ENCODE measurements at places on chromosomes 3 and 15.

GRCh38 chr3:128784232-128784631 is 58.2 kb downstream of the RAB7A start:
- peak; percentile 45 for DNase-seq

- no peak for DNase-seq
These were observed 19.6 kb upstream of the OR5K4 start for GRCh38 chr3:98333989-98334606.

GRCh38 chr3:129605203-129605921 is 1.1 kb downstream of the PLXND1 start:
- peak; percentile 33 for DNase-seq

- no peak for DNase-seq
These were observed 7.8 kb upstream of the CTDSPL start for GRCh38 chr3:37853691-37854413.

GRCh38 chr3:176867681-176868663 is 329.3 kb downstream of the TBL1XR1 start:
- no peak for DNase-seq

DNA sequence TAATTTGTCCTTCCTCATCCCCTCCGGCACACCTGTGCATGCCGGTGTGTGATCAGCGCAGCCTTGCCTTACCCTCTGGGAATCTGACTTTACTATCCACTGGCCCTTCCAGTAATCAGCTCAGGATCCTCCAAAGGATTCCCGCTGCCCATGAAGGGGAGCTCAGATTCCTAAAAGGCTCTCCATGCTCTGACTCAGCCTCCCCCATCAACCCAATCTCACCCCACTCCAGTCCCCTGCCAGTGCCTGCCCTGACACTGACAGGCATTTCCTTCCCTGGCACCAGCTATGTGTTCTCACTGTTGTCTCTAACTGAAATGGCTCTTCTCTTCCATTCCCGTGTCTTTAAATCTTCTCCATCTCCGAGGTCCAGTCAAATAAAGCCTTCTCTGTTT is 7.3 kb upstream of the BCL2A1 start:
- no peak for DNase-seq

DNA sequence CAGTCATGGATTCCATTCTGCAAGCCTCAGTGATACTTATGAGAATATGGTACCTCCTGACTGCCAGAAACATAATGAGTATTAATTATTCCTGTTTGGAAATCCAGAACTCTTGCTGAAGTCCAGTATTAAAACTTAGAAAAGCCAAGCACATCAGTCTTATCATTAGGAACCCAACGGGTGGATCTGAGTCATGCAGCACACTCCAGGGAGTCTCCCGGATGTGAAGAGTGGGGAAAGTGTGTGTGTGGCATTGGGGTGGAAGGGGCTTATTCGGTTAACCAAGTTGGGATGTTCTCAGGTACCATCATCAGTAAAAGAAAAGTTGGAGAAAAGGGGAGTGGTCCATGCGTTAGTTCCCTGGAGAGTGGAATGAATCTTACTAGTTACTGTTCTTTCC is 181.1 kb downstream of the PLCL2 start:
- no peak for DNase-seq

GRCh38 chr3:17119201-17120072 is 234.7 kb downstream of the PLCL2 start:
- no peak for DNase-seq

- no peak for DNase-seq
These were observed 393.2 kb downstream of the ERC2 start for GRCh38 chr3:56075089-56075488.

DNA sequence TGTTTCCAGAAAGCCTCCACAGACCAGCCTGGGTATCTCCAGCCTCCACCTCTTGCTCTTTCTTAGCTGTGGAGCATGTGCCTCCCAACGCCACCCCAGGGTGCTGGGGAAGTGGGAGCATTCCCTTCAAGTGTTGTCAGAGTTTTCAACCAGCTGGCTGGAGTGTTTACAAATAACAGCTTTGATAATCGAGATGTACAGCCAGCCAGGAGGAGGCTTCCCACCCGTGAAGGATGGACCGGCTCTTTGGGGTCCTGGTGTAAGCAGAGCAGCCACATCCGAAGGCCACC is 8.5 kb upstream of the OXTR start:
- DNase-seq = no peak

DNA sequence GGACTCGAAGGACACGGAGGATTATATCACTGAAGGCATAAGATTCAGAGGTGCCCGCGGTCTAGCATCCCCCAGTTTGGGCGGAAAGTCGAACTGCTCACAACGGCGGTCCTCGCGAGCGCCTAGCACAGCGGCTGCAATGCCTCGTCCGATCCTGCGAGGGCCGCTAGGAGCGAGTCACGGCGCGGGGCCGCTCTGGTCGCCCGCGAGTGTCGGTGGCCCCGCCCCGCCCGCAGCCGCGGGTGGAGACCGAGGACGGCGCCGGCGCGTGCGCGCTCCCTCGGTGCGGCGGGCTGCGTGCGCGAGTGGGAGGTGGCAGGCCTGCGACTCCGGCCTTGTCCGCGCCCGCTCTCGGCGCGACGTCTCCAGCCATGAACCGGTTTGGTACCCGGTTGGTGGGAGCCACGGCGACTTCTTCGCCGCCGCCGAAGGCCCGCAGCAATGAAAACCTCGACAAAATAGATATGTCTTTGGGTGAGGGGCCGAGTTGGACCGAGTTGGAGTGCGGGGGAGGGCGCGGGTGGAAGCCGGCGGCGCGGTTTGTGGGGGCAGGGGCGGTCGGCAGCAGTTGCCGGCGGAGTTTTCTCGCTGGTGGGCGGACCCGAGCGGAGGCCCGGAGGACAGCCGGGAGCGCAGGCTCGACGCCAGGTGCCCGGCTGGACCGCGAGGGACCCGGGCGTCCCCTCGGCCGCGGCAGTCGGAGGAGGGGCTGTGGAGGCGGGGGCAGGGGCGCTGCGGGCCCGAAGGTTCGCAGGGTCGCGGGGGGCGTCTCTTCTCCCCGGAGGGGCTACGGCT is at the start of gene FYTTD1:
TSS of gene FYTTD1 (plus strand) at position 283 of the 795 bp plus-strand sequence. CDS start at position 372, 89 bp downstream.
- peak; percentile 88 for DNase-seq

DNA sequence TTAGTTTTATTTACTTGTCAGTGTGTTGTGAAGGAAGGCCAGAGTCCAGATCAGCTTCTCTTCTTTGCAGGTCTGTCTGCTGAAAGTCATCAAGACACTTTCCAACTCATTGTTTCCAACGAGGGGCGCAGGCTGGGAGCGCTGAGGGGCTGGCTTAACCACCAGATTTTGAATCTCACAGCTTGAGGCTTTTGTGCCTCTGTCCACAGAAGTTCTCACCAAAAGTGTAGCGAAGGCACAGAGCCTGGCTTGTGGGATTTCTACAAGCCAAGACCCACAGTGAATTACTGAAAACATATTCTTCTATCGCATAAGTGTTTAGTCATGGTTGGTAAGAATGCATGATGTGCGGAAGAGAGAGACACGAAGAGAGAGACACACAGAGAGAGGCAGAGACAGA is 35.2 kb downstream of the BHLHE40 start:
- DNase-seq = no peak

- no peak for DNase-seq
These were observed 144.6 kb downstream of the VGLL4 start for GRCh38 chr3:11499144-11499543.

DNA sequence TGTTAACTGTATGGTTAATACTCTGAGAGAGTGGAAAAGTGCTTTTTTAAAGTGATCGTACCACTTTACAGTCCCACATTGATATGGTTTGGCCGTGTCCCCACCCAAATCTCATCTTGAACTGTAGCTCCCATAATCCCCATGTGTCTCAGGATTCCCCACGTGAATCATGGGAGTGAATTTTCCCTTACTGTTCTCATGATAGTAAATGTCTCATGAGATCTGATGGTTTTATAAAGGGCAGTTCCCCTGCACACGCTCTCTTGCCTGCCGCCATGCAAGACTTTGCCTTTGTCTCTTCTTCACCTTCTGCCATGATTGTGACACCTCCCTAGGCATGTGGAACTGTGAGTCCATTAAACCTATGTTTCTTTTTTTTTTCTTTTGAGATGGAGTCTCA is 109.2 kb downstream of the TCF12 start:
- DNase-seq = no peak

GRCh38 chr3:186932281-186933181 is 2.2 kb downstream of the ST6GAL1 start:
- no peak for DNase-seq

DNA sequence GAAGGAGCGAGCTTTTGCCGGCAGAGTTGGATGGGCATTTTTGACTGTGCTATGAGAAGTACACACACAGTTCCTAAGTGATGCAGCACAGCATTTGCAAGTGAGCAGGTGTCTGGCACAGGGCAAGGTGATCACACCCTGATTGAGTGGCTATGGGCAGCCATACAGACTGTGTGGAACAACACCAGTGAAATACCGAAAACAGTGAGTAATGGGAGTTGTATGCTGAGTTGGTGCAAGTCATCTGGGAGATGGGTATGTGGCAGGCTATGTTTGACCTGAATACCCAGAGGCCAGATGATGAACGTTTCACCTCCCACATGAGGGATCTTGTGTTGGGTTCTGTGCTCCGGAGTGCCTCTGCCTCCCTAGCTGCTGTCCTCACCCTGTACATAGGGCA is 53.5 kb upstream of the TIPARP start:
- DNase-seq = no peak

DNA sequence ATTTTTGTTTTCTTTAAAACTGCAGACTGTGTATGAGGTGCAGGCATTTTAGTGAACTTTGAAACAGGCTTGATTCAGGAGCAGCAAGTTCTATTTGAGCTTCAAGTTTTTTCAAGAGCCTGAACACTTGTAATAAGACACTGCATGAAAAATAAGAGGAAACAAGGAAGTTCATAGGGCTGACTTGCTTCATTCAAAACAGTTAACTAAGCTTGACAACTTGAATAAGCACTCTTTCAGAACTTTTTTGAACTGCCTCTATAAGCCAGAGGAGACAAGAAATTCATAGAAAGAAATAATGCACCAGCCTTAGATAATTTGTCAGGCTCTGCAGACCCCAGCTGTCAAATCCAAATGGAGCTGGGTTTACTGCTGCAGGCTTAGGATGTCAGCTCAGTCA is 130.2 kb downstream of the SSR3 start:
- no peak for DNase-seq

DNA sequence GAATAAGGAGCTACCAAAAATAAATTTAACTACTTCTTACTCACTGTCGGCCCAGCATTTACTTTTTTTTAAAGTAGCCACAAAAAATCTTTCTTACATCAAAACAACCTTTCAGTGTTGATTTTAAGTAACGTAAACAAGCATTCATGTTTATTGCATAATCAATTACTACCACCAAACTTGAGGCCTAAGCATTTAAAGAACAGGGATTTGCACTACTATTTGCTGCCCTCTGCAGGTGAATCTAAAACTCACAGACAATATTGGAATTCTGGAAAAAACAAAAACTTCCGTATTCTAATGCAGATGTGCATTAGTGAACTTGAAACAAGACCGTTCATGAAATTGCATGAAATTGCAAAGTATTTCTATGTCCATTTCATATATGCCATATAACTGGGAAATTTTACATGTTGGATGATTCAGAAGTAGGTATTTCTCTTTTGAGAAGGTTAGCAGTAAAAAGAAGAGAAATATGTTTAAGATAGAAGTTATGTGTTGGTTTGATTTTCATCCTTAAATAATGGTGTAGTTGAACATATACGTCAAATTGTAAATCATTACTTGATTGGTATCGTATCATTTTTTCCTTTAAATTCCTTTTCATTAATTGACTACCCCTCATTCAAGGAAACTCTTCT is 55.6 kb downstream of the CGGBP1 start:
- DNase-seq = no peak

- DNase-seq = no peak
These were observed 294.8 kb downstream of the NR2F2 start for GRCh38 chr15:96625256-96625655.

GRCh38 chr3:139122612-139123011 is 77.9 kb upstream of the PRR23C start:
- DNase-seq = no peak

DNA sequence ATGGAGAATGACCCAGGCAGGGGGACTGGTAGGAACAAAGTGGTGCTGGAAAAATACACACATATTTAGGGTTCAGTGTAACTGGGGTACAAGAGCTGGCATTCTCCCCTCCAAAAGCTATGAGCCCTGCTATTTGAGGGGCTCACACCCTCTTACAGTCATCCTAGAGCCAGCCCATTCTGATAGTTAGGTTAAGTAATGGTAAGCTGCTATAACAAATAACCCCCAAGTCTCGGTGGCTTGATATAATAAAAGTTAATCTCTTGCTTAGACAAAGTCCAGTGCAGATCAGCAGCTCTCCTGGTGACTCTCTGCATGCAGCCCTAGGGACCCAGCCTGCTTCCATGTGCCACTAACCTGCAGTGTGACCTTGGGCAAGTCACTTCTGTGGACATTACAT is 234.9 kb upstream of the HES1 start:
- no peak for DNase-seq

GRCh38 chr15:92997821-92998220 is 91.2 kb downstream of the RGMA start:
- DNase-seq = no peak

GRCh38 chr3:188581792-188582191 is 427.8 kb downstream of the LPP start:
- no peak for DNase-seq

GRCh38 chr3:186004209-186004608 is 66.4 kb upstream of the TRA2B start:
- DNase-seq = no peak

DNA sequence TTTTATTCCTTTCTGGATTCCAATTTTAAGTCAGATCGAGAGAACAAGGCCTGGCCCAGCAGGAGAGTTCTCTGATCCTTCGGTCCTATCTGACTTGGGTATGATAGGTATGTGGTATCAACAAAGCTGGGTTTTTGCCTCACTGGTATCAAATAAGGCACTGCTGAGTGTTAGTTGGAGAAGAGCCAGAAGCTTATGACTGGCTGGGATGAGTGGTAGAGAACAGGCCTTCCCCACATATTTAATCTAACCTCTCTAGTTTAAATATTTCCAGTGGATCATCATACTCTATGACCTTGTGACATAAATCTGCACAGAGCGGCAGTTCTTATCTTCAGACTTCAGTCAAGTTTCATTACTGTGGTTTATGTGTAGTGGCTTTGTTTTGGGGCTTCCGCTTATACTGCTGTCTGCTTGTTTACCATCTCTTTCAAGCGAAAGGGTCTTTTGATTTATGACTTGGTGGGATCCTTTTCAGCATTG is 164.5 kb downstream of the PTPRG start:
- DNase-seq = no peak

GRCh38 chr3:174251681-174252080 is 607.5 kb upstream of the NAALADL2 start:
- no peak for DNase-seq

DNA sequence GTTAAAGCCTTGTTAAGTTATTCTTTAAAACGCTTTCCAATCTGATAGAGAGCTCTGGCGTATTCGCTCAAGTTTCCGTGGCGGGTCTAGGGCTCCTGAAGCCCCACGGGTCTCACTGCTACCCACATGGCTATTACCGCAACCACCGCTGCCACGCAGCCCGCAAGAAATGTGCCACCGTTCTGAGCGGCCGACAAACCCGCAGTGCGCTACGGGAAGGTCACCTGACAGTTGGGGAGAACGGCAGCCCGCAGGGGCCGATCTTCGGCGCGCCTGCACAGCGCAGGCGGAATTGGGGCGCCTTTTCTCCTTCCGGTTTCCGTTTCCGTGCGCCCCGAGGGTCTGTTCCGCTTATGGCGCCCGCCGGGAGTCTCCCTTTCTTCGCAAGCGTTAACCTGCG is 76.6 kb upstream of the SNRPN start:
- no peak for DNase-seq

GRCh38 chr3:23244324-23245041 is 41.4 kb downstream of the UBE2E2 start:
- no peak for DNase-seq
